ENCODE measurements at places on chromosomes 5 and 9. TPM values are rescaled to one million over a fixed set of nuclear protein-coding genes. Genes with fewer than 3 reads are reported as not detected.

IL9 gene
- total RNA-seq = not detected

- H3K4me3 ChIP-seq = no peak overlapping the region
- H3K36me3 ChIP-seq = no peaks in the 10 kb centered on the region
- H3K27me3 ChIP-seq = peaks cover 5% of the 10 kb centered on the region
Measured at GRCh38 chr5:142325725-142326479, 1.1 kb upstream of the SPRY4 start.

- no peaks in the 10 kb centered on the region for H3K27me3 ChIP-seq
- no peaks in the 10 kb centered on the region for H3K4me1 ChIP-seq
- no peak overlapping the region for H3K4me3 ChIP-seq
- H3K36me3 ChIP-seq = no peaks in the 10 kb centered on the region
Measured at GRCh38 chr5:169054506-169054905, 246.4 kb downstream of the SLIT3 start.

TMEM252 gene
- total RNA-seq = not detected

GFI1B gene
- not detected for total RNA-seq

GRCh38 chr5:112390327-112390726 lies 28.8 kb downstream of the EPB41L4A start:
- H3K4me1 ChIP-seq = peaks cover 9% of the 10 kb centered on the region
- peak; percentile 22 for DNase-seq
- no peaks in the 10 kb centered on the region for H3K27me3 ChIP-seq
- peak overlapping the region; percentile 33 for H3K27ac ChIP-seq
- no peaks in the 10 kb centered on the region for H3K36me3 ChIP-seq

Data from body of pancreas (tissue), 4 donors.